ENCODE measurements at places on chromosomes 16 and 17.

DNA sequence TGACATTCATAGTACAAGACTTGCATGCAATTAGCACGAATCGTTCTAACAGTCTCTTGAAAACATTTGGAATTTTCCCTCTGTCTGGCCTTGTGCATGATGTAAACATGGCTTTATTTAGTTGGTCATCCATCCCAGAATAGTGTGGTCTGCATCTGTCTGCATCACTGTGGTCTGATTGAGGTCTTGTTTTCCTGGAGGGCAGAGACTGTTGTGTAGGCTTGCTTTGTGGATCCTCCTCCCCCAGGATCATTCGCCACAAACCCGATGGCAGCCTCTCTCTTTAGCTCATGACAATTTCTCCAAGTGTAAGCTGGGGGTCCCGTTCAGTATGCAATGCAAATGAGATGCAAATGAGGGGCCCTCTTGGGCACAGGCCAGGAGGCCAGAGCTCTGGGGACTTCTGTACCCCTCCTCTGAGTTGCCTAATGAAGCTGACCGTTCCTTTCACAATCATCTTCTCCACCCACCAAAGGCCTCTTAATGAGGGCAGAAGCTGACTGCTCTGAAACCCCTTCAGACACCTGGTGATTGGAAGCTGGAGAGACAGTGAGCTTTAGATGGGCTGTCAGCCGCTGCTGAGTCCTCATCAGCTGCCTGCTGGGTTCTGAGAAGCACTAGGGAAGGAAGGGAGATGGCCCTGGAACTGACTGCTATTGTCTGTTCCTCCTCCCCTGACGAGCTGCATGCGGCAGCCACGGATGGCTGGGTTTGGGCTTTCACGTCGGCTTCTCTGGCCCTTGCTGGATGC lies 201.2 kb upstream of the CACNG3 start:
- DNase-seq: no peak

DNA sequence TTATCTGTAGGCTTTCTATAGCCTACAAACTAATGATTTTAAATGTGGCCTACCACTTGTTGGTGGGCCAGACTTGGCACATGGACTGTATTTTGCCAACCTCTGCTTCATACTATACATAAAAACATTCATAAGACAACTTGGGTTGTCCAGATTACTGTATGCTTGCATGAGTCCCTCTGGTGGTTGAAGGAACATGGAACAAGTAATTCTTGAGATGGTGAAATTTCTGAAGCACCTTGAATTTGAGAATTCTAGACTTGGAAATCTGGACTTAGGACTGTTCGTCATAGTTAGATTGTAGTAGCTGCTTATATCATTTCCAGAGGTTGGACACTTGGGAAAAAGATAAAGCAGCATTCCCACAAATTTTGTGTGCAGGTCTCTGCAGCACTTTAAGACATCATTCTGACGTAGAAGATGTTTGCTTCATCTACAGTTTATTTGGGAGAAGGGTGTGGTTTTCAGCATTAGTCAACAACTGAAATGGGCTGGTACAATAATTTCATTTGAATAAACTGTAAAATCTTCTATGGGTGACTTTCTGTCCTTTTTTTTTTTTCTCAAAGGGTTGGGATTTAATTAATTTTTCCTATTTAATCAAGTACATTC lies 31.2 kb downstream of the NFATC3 start:
- DNase-seq: no peak

DNA sequence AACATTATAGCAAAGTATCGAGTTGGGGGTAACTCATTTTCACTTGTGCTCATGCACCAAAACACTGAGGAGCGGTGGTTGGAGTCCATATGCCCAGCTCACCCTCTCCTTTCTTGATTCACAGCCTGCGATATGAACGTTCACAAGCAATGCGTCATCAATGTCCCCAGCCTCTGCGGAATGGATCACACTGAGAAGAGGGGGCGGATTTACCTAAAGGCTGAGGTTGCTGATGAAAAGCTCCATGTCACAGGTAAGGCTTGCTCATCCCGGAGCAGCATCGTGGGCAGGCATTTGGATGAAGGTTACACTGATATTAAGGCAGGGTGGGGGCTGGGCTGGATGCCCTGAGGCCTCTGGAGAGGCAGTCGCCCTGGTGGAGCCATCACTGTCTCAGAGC lies 189.7 kb upstream of the CACNG5 start:
- DNase-seq: no peak

GRCh38 chr16:85028685-85029407 lies 1.3 kb downstream of the KIAA0513 start:
- peak; percentile 44 for DNase-seq

- DNase-seq: no peak
Measured at GRCh38 chr16:48676836-48677235, 66.9 kb upstream of the N4BP1 start.

GRCh38 chr16:27703545-27703944 lies 153.6 kb downstream of the KATNIP start:
- no peak for DNase-seq

GRCh38 chr17:45200701-45201100 lies 21.0 kb upstream of the FMNL1 start:
- no peak for DNase-seq

DNA sequence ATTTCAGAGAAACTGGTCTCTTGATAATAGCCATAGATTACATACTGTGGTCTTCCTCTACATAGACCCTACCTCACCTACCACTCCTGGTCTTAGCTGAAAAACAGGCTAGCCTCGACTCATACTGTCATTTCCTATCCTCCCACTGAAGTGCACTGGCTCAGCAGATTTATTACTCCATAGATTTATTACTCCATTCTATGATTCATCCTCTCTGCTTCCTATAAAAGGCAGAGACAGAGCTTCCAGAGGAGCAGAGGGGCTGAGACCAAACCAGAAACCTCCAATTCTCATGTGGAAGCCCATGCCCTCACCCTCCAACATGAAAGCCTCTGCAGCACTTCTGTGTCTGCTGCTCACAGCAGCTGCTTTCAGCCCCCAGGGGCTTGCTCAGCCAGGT lies at the start of gene CCL7:
Gene CCL7 (plus strand): TSS at position 253 of the 400 bp plus-strand sequence. CDS start 70 bp downstream, at position 323.
- no peak for DNase-seq

DNA sequence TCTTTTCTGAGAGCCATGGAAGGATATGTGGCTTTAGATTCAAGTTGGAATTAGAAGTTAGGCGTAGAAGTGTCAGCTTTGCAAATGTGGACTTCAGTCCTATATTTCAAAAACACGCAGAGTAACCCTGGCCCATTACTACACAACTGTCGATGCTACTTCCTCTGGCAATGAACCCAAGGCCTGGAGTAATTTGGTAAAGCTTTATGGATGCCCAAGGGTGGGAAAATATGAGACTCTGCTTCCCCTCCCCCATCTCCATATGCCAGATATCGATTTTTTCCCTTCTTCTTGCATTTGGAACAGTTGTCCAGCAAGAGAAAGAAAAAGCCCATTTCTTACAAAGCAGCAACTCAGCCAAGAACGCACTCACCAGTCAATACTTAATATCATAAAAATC lies 2.9 kb upstream of the MAP1LC3B start:
- no peak for DNase-seq

DNA sequence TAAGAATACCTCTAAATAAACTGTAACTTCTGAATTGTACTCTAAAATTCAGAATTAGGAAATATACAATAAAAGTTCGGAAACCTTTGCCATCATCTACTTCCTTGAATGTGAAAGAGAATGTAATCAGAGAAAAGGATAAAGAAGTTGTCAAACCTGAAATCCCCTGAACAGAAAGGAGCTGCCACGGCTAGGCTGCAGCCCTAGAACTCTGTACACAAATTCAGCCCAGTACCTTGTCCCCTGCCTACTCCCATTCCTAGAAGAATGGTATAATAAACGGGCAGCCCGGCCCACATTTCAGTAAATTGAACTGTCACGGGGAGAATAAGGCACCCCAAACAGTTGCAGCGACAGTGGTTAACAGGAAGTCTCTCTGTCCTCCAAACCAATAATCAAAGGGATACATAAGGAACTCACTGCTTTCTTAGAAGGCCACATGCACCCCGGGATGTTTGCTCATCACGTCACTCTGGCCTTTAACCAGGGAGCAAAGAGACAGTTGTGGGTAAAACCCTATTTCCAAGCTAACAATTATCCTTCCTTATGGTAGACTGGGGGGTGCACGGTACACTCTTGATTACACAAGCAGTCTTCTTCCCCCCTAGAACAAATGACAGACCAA lies 24.3 kb upstream of the RFFL start:
- no peak for DNase-seq

- DNase-seq: no peak
Measured at GRCh38 chr16:52050418-52050817, 496.5 kb downstream of the TOX3 start.

DNA sequence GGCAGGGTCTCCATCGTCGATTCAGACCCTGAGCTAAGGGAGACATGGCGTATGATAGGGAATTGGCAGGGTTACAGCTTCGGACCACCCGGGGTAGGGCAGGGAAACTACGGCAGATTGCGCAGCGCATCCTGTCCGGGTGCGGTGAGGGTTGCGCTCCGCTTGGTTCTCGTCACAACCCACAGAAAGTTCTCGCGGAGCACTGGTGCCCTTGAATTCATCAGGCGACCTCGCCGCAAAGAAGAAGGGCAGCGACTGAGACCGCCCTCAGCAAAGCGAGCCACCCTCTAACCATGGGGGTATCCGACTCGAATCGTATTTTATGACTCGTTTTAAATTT lies 1.2 kb downstream of the HS3ST3B1 start:
- DNase-seq: no peak

DNA sequence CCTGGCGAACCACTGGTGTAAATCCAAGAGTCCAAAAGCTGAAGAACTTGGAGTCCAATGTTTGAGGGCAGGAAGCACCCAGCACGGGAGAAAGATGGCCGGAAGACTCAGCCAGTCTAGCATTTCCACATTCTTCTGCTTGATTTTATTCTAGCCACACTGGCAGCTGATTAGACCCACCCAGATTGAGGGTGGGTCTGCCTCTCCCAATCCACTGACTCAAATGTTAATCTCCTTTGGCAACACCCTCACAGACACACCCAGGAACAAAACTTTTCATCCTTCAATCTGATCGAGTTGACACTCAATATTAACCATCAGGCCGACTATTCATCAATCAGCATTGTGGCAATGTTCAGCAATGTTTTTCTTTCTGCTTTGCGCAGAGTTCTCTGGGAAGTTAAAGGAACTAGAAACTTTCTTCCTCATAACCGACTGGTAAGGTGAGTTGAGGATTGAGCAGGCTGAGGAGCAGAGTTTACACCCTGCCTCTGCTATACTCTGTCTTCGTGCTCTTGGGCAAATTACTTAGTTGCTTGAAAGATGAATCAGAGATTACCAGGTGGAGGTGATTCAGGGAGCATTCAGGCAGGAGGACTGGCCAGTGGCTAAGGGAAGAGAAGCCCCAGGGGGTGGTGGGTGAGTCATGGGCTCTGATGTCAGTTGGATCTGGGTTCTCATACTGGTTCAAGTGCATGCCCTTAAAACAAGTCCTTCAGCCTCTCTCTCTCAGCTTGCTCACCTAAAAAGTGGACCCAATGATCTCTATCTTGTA lies 28.2 kb upstream of the BRD7 start:
- no peak for DNase-seq

DNA sequence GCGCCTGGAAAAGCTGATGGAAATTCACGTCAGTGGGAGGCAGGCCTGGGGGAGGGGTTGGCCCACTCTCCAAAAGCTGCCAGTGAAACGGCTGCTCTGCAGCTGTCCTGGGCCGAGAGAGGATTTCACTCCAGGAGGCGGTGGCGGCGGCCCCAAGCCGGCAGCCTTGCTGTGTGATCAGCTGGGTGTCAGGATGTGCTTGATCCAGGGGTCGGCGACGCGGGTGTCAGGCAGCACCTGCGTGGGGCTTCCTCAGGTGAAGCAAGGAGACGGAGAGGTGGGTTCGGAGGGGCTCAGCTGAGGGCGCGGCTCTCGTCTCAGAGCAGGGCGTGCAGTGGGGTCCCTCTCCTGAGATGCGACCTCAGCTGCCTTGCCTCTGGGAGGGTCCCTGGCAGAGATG lies 7.0 kb downstream of the CBFA2T3 start:
- DNase-seq: no peak

GRCh38 chr16:85935974-85936760 lies 37.2 kb downstream of the IRF8 start:
- peak; percentile 60 for DNase-seq

GRCh38 chr16:4689864-4690704 lies 3.3 kb upstream of the NUDT16L1 start:
- DNase-seq: no peak

- no peak for DNase-seq
Measured at GRCh38 chr17:37231887-37232286, 143.9 kb upstream of the C17orf78 start.

GRCh38 chr16:19389246-19389645 lies 28.4 kb upstream of the TMC5 start:
- DNase-seq: no peak

DNA sequence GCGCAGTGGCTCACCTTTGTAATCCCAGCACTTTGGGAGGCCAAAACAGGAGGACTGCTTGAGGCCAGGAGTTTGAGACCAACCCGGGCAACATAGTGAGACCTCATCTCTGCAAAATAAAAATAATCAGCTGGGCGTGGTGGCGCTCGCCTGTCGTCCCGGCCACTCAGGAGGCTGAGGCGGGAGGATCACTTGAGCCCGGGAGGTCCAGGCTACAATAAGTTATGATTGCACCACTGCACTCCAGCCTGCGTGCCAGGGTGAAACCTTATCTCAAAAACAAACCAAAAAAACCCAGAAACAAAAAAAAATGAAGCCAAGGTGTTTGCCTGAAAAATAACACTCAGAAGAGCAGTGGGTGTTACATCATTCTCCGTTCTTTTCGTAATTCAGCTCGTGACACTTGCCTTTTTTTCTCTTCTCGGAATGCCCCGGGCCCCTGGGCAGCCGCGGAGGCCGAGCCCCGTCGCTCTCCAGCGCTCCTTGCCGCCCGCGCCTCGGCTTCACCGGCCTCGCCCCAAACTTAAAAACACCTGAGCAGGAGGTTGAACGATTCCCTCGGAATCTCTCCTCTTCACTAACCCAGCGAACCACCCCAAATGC lies 17.0 kb downstream of the PRCD start:
- DNase-seq: no peak

- DNase-seq: no peak
Measured at GRCh38 chr16:27429981-27430441, 28.0 kb downstream of the IL21R start.

DNA sequence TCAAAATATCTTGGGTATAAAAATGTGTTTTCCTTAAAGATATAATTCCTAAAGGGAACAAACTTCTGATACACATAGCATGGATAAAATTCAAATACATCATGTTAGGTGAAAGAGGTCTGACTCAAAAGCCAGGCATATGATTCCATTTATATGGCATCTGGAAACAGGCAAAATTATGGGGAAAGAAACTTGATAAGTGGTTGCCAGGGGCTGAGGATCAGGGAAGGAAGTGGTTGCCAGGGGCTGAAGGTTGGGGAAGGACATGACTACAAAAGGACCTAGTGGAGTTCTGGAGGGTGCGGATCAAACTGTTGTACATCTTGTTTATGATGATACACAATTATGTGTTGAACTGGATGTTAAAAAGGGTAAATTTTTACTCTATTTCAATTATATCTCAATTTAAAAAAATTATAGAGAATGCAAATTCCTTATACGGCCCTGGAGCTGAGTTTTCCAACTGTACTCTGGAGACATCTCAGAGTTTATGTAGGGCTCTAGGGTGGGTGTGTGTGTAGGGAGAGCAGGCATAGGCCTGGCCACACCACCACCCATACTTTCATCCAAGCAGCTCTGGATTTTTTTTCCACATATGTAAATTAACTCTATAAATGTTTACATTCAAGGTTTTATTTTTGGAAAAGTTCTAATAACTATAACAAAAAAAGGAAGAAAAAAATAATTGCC lies 55.0 kb downstream of the AMFR start:
- DNase-seq: no peak

GRCh38 chr16:27110524-27110896 lies 43.8 kb downstream of the C16orf82 start:
- no peak for DNase-seq

GRCh38 chr17:17958982-17959381 lies 13.2 kb downstream of the TOM1L2 start:
- no peak for DNase-seq

- DNase-seq: no peak
Measured at GRCh38 chr16:28538733-28539596, at the start of gene NUPR1. Gene NUPR1, minus strand, starts transcription at chr16:28538974. Its CDS starts 67 bp downstream, at chr16:28538907.
